ENCODE measurements at places on chromosomes 7 and 10. TPM values are rescaled to one million over a fixed set of nuclear protein-coding genes. Genes with fewer than 3 reads are reported as not detected.

DNA sequence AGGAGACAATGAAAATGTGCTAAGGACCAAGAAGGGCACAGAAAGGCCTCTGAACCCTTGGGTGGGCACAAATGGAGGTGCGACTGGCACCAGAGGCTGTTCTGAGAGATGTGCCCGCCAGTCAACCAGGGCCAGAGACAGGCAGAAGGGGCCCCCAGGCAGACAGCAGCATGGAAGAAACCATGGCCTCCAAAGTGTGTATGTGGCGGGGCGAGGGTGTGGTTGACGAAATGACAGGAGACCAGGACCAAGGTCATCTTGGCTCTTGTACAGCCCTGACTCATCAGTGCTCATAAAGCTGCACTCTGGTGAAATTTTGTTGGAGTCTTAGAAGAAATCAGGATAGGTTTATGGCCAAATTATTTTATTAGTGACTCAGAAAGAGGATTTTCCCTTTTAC is 4.0 kb upstream of the MRPS24 start:
- H3K36me3 ChIP-seq, result peaks cover 37% of the 10 kb centered on the region
- peaks cover 41% of the 10 kb centered on the region for H3K4me1 ChIP-seq
- no peaks in the 10 kb centered on the region for H3K27me3 ChIP-seq
- peak; percentile 89 for DNase-seq

PKD2L1 gene
- total RNA-seq, result not detected

DNA sequence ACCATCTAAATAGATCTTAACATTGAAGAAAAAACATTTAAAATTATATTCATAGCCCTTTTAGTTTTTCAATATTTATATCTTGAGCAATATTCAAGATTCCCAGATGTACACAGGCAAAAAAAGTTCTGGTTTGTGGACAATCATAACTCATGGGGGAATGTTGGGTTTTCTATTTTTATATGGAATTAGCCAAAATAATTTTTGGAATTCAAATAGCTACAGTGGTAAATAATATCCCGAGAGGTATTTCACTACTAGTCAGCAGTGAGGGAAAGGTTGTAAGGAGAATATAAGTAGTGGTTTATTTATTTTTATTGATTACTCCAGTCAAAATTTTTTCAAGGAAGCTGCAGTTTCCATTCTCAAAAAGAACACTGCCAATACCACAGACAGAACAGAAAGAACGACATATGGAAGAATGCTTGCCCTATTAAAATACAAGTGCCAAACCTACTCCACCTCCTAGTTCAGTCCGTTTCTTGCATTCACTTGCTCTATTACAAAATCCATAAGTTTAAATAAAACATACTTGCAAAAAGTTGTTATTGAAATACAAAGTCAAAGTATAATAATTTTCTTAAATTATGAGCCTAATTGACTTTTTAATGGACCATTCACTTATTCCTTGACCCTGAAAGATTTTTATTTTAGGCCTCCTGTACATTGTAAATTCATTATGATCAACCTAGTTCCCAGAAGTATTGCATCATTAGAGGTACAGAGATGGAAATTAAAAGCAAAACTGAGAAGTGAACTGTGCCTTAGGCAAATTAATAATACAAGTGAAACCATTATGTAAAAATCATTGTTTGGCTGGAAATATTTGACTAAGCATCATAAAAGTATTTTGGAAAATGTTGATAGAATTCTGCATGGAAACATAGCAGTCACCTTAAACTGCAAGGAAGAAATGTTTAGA is 533.2 kb downstream of the PARD3 start:
- H3K27me3 ChIP-seq, result no peaks in the 10 kb centered on the region
- H3K36me3 ChIP-seq, result peaks cover 19% of the 10 kb centered on the region
- DNase-seq, result peak; percentile 64
- H3K27ac ChIP-seq, result peak overlapping the region; percentile 98
- H3K4me3 ChIP-seq, result no peak overlapping the region
- H3K4me1 ChIP-seq, result peaks cover 37% of the 10 kb centered on the region

DNA sequence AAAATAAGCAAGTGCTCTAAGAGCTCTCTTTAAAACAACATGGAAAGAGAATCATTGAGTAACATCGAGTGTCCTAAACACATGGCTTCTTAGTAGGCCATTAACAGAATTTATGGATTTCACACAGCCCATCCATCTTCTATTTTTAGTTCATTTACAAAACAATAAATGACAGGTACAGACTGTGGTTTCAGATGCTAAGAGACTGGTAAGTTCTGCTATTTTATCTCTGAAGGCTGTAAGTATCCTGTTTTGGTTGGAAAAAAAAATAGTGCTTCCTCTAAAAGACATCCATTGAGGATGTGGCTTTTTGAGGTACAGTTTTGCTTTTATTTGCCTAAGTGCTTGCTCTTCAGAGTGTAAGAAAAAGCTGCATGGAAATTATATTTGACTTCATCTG is 27.4 kb upstream of the GNAI1 start:
- H3K36me3 ChIP-seq, result no peaks in the 10 kb centered on the region
- no peaks in the 10 kb centered on the region for H3K4me1 ChIP-seq
- H3K27me3 ChIP-seq, result no peaks in the 10 kb centered on the region

DNA sequence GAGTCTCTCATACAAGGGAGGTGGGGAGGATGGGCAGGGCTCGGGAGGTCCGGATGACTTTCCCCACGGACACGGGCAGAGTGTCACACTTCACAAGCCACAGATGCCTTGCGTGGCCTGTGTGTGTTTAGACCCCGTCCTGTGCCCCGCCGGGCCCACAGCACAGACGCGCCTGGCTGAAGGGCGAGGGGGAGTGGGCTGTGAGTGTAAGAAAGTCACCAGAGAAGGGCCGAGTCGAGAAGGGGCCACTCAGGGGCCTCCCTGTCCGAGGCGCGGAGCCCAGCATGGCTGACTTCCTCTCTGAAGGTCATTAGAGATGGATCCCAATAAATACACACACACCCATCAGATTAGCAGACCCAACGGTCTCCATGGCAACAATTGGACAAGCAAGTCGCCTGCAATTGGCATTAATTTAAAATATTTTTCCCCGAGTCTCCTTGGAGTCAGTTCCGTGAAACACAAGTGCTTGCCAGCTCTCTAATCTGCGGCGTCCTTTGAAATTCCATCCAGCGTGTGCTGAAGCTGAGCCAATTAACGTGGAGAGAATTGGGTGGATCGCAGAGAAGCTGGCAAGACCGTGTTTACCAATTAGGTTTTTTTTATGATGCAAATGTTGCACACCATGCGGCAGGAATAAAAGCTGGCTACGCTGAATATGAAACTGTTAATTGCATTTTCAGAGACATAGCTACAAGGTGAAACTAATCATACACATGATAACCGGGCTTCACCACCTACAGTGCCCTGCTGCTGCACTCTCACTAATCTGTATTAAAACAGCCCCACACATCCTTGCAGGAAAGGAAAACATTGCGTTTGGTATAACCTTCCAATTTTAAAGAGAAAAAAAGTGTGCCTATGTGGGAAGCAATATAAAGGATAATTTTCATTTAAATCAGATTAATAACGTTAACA is 571.2 kb downstream of the PTPRN2 start:
- no peaks in the 10 kb centered on the region for H3K27me3 ChIP-seq
- H3K4me3 ChIP-seq, result no peak overlapping the region
- no peak overlapping the region for H3K27ac ChIP-seq
- H3K36me3 ChIP-seq, result no peaks in the 10 kb centered on the region

DNA sequence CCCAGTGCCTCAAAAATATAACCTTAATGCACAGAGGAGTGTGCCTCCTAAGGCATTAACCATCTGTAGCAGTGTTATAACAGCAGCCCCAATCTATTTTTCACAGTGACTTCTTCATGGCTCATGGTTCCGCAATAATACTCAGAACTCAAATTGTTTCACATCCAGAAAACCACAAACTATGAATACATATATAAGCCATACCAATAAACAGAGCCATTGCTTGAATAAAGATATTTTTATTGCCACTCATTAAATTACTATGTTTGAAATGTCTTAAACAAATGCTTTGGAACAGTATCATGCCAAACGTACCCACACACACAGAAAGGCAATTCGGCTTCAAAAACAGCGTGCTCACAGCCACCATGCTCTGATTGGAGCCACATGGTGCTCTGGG is 629.3 kb upstream of the NRP1 start:
- H3K4me3 ChIP-seq, result no peak overlapping the region
- H3K36me3 ChIP-seq, result no peaks in the 10 kb centered on the region
- H3K27me3 ChIP-seq, result no peaks in the 10 kb centered on the region

- peak; percentile 89 for DNase-seq
- no peak overlapping the region for H3K4me3 ChIP-seq
- H3K27me3 ChIP-seq, result no peaks in the 10 kb centered on the region
- H3K27ac ChIP-seq, result no peak overlapping the region
- peaks cover 10% of the 10 kb centered on the region for H3K36me3 ChIP-seq
Measured at GRCh38 chr7:2956526-2957368, 86.9 kb downstream of the CARD11 start.

EPHA1 gene
- total RNA-seq, result 1.2 TPM

C7orf33 gene
- total RNA-seq, result not detected

SLC39A12 gene
- total RNA-seq, result not detected

AGAP5 gene
- 16.0 TPM for total RNA-seq

AKR1B15 gene
- not detected for total RNA-seq

DNA sequence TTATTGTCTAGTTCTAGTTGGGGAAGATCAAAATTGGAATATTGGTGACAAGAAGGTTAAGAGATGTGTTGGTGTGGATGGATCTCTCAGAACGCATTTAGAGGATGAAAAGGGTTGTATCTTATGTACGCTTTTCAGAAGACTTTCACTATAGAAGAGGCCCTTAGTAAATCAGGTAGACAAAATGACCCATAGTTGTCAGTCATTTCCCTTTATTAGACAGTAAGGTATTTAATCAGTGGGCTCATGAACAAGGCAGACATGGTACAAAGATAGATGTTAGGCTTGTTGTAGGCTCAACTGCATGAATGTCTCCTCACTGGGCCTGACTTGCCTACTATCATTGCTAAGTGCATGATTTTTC is 359.2 kb downstream of the PHF14 start:
- H3K27me3 ChIP-seq, result no peaks in the 10 kb centered on the region
- peaks cover 7% of the 10 kb centered on the region for H3K4me1 ChIP-seq
- no peak overlapping the region for H3K4me3 ChIP-seq
- DNase-seq, result no peak
- no peaks in the 10 kb centered on the region for H3K36me3 ChIP-seq
- H3K27ac ChIP-seq, result no peak overlapping the region

DNA sequence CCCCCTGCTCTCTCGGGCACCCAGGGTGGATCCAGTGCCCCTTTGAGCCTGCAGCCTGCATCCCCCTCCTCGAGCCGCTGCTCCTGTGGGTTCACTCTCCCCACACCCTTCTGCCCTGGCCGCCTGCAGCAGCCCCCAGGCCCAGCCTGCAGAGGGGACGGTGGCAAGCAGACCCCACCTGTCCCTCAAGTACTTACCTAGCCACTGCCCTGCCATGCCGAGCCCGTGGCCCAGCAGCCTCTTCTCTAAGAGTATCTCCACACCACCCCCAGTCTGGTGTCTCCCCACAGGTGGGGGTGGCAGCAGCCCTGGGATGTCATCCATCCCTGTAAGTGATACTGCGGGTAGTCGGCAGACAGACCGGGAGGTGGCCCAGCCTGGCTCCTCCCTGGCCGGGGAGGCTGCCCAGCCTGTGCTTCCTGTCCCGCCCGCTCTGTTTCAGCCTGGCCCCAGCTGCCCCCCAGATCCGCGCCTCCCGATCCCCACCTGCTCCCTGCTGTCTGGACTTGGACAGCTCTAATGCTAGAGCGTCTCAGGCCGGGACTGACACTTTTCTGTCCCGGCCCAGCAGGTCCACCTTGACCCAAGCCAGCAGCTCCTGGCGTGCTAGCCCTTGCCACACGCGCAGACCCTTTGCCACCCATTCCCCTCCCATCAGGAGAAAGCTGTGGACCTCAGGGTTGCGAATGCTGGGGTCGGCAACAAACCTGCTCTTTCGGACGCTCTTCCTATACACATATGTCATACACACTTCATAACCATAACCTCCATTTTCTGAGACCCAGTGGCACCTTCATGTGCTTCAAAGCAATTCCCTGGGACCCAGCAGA is 25.0 kb downstream of the YKT6 start:
- H3K27ac ChIP-seq, result peak overlapping the region; percentile 9
- DNase-seq, result peak; percentile 35
- no peaks in the 10 kb centered on the region for H3K27me3 ChIP-seq
- H3K4me1 ChIP-seq, result peaks cover 26% of the 10 kb centered on the region
- peak overlapping the region; percentile 58 for H3K4me3 ChIP-seq

DNA sequence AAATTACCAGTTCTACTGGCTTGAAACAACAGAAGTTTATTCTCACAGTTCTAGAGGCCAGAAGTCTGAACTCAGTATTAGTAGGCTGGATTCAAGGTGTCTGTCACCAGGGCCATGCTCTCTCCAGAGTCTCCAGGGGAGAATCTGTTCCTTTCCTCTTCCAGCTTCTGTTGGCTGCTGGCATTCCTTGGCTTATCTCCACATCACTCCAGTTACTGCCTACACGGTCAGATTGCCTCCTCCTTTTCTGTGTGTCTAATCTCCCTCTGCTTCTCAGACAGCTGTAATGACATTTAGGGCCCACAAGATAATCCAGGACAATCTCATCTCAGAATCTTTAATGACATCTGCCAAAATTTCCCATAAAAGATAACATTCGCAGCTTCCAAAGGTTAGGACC is 36.6 kb downstream of the MAPK8 start:
- no peak for DNase-seq
- peaks cover 10% of the 10 kb centered on the region for H3K4me1 ChIP-seq
- no peaks in the 10 kb centered on the region for H3K27me3 ChIP-seq
- no peak overlapping the region for H3K27ac ChIP-seq
- H3K36me3 ChIP-seq, result peaks cover 6% of the 10 kb centered on the region

DNA sequence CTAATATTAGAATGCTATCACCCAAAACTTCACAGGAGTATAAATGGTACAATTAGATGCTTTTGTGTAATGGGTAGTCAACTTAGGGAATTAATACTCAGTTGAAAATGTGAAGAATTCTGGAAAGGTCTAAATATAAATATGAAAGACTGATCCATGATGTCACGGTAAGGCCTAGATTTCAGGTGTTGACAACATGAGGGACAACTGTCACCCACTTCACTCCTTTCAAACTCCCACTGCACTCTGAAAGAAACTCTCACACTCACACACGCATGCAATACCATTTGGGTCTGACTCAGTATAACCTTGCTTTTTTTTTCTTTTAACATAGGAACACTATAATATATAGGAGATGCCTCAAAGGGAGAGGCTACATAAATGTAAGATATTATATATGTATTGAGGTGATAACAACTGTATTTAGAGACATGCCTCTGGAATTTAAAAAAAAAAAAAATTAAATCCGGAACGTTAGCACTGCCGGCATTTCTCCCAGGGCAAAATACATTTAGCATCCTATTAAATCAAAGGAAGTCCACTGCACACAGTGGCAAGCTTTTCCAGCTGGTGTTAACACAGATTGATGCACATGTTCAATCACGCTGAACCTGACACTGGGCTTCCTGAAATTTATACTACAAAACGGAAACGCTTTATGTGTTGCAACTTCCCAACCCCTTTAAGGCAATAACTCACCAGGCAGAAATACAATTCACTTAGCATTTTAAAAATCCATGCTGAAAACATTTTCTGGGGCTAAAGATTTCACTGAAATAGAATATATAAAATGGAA is 74.9 kb downstream of the RSU1 start:
- peaks cover 8% of the 10 kb centered on the region for H3K36me3 ChIP-seq
- H3K4me1 ChIP-seq, result no peaks in the 10 kb centered on the region
- no peaks in the 10 kb centered on the region for H3K27me3 ChIP-seq
- DNase-seq, result no peak

Measured in MCF 10A (cell line).